Stimulated activated CD4-positive, alpha-beta T cell treated with anti-CD3 and anti-CD28 coated beads, Interleukin-1b, Interleukin-23, amount 100 ng/mL, for 1 hour (primary cell): ENCODE measurements at places on chromosomes 7 and 10.

DNA sequence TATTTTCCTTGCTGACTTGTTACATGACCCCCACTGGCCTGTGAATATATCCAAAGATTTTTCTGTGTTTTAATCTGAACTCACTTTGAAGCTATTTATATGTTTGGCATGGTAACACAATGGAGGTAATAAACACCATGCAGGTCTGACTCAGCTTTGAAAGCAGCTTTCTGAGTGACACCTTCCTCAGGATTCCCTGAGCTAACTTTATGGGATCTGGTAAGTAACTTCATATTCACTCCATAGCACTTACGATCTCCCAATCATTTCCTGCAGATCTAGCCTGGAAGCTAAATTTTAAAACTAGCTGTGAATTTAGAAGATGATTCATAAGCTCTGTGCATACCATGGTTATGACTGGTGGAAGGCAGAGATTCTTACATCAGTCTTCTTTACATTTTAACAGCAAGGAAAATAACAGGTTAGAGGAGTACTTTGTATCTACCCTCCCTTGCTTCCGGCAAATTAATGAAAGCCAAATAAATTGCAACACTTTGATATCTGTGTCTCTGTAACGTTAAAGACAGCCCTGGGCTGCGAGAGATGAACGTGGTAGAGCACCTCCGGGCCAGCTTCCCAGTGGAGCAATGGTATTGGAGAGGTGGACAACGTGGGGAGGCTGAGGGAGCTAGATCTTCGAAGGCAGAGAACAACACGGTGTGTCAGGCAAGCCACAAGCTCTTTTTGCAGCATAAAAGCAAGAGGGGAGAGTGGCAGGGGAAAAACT lies 170.2 kb upstream of the KLF14 start:
- no peak for DNase-seq

DNA sequence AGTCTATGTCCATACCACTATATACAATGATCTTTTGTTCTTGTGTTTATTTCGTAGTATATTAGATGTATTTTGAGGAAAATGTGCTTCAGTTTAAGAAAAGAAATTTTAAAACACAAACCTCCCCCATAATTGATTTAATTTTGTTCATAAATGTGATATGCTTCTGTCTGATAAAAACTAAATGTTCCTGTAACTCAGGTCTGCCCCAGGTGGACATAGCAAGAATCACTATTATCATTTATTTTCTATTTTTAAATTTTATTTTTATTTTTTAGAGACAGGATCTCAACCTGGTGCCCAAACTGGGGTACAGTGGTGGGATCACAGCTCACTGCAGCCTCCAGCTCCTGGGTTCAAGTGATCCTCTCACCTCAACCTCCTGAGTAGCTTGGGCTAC lies 43.2 kb downstream of the BEND7 start:
- no peak for DNase-seq

- no peak for DNase-seq
These were observed 52.4 kb downstream of the CASD1 start for GRCh38 chr7:94561841-94562514.

GRCh38 chr7:69959789-69960499 lies 361.7 kb downstream of the AUTS2 start:
- DNase-seq = no peak

- no peak for DNase-seq
These were observed 212.9 kb downstream of the SNX10 start for GRCh38 chr7:26504411-26505120.

DNA sequence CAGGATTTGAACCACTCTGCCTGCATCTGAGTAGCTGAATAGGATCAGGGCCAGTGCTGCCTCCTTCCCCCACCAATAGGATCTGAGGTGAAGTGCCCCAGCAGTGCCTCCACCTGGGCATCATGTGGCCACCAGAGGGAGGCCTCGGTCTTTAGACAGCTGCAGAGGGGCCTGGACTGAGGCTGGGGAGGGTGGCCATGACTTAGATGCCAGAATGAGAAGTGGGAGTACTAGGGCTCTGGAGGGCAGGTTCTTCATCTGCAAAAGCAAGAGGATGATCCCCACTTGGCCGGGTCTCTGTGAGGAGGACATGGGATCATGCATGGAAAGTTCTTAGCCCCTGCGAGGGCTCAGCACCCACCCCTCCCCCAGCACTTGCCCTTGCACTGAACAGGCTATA lies 56.9 kb downstream of the NEUROG3 start:
- DNase-seq = no peak

DNA sequence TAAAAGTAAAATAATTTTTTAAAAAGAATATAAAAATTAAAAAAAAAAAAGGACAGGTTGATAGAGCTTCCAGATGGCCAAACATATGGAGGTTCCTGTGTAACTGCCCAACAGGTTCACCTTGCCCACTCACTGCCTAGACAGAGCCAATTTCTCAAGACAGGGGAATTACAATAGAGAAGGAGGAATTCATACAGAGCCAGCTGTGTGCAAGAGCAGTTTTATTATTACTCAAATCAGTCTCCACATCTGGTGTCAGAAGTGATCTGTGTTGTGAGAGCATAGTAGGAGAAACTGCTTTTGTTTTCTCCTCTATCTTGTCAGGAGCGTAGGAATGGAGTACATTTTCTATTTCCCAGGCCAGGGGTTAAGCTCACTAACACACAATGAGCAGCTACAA lies 31.0 kb downstream of the C7orf33 start:
- no peak for DNase-seq

DNA sequence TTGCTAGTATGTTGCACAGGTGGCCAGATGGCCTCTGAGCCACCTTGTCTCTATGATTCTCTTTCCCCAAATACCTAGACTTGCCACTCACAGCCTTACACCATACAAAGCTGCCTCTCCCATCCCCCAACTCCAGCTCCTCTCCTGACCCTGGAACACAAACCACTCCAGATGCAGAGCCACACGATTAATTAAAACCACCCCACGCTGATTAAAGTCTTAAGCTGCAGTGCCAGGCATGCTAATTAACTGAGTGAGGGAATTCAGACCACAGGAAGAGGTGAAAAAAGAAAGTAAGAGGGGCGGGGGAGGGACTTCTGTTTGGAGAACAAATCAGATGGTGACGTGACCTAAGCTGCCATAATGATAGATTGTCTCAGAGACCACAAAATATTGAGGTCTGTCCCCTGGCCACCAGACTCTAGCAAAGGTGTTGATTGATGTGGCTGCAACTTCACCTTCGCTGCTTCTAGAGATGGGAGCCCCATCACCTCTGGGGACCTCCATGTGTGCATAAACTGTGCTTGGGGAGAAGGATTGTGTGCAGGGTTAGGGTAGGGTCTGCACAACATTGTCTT lies 331.3 kb downstream of the PLXNA4 start:
- DNase-seq = no peak

DNA sequence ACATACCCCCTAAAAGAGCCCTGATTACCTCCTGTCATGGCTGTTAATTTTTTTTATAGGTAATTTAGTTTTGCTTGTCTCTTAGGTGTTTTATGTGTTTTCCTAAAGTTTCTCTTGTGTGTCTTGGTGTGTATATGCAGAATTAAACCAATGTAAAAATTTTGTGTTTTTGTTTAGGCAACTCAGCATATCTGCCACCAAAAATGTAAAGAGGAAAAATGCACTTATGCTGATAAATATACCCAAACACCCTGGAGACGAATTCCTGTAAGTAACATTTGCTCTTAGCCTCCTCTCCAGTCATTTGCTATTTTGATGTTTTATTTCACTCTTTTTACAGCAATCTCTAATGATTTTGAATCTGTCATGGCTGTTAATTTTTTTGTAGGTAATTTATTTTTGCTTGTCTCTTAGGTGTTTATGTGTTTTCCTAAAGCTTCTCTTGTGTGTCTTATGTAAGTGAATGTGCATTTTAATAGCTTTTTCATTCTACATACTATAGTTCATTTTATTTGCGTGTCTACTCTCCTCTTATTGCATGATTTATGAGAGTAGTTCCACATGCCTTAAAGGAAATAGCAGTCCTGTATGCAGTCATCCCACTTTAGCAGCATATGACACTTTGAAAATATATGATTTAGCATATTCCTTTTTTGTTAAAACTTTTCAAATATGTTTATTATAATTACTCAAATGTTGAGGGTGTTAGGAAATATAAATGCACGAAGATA lies 149.2 kb downstream of the CCSER2 start:
- DNase-seq = no peak

DNA sequence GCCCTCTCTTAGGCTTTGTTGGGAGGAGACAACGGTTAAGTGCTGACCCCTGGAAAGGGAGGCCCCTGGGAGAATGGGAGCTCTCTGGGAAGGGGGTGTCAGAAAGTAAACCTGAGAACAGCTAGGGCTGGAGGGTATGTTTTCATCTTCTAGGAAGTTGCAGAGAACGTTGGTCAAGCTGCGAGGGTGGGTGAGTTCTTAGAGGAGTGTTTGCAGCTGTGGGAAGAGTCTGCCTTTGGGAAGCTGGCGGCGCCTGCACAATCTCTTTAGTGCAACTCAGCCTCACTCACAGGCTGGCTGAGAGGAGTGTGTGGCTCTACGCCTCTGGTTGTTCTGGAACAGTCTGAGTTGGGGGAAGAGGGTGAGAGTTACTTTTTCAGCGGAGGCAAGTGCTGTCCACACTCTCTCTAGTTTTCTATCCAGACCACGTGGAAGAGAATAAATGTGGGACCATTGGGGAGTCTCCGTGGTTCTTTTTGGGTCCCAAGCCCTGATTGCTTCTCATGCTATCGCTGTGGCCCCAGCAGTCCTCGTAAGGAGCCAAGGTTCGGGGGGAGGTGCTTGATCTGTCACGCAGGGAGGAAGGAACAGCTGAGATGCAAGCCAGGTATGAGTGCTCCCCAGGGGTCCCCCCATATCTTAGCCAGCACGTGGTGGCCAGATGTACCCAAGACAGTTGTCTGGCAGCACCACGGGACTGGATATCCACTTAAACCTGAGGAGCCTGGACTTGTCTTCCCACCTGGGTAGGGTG lies 237.2 kb downstream of the BUB3 start:
- no peak for DNase-seq

- DNase-seq = no peak
These were observed 28.2 kb downstream of the MINDY4 start for GRCh38 chr7:30799206-30799975.

DNA sequence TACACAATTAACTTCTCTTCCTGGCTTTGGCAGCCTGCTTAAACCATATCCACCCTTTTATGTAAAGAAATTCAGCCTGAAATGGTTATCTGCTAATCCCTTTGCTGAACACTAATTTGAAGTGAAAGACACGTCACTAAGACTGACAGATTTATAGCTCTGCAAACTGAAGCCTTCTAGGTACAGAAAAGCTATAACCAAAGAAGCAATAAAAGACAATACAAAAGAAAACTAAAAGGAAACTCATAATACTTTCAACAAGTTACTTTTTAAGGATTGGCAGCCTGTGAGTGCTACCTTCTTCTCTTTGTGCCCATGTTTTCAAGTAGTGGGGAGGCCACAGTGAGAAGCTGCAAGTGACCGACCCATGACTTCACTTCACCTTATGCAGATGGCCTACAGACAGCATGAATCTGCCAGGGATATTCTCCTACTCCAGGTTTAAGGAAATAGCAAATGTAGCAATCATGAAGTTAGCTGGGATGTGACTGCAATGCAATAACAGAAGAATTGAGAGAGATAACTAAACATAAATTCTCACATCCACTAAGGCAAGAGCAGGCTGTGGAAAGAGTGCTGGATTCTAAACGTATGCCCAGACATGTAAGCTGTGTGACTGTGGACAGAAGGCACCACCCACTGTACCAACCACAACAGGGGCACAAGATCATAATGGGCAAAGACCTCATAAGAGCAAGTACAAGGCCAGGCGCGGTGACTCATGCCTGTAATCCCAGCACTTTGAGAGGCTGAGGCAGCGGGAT lies 10.7 kb upstream of the SPOCK2 start:
- DNase-seq = no peak

GRCh38 chr7:96321658-96322372 lies at the start of gene SLC25A13:
SLC25A13 (minus strand) TSS chr7:96322098; CDS start chr7:96321956, 142 bp downstream.
- peak; percentile 29 for DNase-seq

DNA sequence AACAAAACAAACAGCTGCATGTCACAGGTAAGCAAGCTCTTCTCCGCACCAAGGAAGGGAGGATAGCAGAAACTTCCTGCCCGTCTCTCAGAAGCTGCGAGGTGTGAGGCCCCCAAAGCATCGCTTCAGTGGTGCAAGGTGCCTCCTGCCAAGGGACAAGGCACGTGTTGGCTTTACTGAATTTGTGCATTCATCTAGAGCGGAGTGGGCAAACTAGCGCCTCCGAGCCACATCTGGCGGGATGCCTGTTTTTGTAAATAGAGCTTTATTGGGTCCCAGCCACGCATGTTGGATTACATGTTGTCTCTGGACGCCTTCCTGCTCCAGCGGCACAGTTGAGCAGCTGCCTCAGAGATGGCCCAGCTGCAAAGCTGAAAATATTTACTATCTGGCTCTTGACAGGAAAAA lies 27.7 kb downstream of the PHYH start:
- no peak for DNase-seq

DNA sequence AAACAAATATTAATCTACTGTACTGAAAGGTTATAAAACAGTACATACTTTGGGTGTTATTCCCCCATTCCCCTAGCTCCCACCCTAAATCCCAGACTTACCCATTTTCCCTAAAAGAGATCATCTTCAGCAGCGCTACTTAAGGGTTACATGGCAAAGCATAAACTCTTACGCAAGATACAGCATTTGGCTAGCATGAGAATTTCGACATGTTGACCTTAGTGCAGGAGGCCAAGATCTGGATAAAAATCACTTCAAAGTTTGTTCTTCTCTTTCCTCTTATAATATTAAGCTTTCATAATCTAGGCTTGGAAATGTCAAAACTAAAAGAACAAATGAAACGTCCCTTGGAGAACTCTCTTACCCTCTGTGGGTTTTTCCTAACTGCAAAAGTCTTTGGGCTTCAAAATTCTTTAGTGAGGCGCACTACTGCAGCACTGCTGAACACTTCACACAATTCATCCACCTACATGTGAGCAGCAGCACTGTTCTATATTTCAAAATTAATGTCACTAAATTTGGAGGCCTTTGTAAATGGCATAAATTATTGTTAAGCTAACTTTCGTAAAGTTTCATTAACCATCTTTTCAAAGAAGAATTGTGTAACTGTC lies 59.5 kb upstream of the PDLIM1 start:
- DNase-seq = no peak

DNA sequence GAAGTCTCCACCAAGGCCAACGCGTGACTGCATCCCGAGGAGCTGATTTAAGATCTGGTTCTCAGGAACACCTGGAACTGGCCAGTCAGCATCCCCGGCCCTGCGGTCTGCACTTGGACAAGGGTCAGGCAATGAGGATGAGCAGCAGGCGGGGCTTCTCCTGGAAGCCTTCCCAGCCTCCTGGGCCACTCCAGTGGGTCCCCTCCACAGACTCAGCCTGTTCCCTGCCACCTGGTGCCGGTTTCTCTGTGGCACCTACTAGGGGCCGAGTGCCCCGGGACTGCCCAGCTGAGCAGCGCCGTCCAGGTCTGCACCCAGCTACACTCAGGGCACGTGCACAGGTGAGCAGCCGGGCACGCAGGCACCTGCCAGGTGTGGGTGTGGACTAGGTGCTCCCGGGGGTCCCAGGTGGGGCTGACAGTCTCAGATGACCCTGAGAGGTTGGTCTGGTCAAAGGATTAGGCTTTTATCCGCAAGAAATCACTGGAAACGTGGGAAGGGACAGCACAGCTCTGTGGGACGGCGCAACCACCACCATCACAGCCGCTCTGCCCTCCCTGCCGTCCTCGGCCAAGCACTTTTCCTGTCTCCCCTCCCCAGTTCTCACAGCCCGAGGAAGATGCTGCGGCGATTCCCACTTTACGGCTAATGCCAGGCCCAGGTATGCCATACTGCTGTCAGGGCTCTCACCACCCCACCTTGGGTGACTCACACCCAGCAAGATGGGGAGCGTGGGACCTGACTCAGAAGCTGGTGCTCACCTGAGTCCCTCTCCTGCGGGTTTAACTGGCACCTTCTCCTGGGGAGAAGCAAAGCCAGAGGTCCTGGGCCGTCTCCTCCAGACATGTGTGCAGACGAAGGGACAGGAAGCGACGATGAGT lies 166.0 kb downstream of the RNF216 start:
- no peak for DNase-seq

- DNase-seq = no peak
These were observed 227.5 kb upstream of the NPVF start for GRCh38 chr7:25455683-25456251.
